COLO829 (cell line): ENCODE measurements at places on chromosomes 16 and 17.

DNA sequence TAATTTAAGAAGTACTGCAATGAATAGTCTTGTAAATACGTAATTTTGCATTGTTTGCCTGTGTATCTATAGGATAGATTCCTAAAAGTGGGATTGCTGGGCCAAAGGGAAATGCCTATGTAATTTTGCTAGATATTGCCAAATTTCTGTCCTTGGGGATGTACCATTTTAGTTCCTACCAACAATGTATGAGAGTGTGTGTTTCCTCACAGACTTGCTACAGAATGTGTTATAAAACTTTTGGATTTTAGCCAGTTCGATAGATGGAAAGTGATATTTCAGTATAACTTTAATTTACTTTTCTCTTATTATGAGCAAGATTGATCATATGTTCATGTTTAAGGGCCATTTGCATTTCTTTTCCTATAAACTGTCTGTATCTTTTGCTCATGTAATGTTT is 8.3 kb downstream of the TANGO6 start:
- no peak for DNase-seq

DNA sequence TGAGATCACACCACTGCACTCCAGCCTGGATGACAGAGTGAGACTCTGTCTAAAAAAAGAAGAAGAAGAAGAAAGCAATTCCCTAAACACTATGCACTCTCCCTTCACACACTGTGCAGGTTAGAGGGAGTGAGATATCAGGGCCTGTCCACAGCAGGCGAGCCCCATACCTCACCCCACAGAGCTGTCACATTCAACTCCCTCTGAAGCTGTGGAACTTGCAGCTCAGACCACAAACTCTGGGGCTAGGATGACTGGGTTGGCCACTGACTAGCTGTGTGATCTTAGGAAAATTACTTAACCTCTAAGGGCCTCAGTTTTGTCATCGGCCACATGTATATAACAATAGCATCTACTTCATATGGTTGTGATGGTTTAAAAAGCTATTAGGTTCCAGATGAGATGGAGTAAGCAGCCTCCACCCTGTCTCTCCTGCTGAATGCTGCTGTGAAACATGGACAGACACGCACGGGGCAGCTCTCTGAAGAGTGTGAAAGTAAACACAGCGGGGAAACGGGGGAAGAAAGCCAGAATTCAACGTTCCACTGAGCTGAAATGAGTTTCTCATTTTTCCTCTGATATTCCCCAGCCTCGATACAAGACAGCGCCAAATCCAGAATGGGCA is 13.6 kb upstream of the PYY start:
- no peak for DNase-seq

DNA sequence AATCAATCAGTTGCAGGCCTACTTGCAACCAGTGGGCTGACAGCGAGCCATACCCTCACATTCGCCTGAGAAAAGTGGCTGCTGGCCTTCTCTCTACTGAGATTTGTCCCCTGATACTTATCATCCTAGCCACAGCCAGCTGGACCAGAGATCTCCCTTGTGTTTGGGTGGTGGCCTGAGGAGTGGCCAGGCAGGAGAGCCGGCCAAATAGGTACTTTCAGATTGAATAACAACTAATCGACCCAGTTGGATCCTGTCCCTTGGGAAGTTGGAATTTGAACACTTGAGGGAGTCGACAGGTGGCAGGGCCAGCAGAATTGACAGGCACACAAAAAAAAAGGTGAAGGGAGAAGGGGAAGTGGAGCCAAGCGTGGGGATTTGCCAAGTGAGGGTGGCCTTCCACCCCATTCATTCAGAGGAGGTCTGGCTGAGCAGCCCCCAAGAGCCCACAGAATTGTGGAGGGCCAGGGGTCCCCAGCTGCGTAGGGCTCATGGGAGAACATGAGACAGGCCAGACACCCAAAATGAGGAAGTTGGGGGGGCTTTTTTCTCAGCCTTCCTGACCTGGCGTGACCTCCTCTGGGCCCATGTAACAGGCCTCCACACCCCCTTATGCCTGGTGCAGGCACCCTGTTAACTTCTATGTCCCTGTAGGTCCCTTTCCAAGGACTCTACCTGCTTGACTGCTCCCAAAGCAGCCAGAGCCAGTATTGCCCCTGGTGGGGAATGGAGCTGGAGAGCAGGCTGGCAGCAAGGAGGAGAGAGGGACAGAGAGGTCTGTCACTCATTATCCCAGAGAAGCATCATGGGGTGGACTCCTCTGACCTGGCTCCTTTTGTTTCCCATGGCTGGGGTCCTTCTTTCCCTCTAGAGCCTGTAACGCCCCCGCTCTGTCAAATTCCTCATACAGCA is 2.9 kb upstream of the RANGRF start:
- DNase-seq, result no peak

DNA sequence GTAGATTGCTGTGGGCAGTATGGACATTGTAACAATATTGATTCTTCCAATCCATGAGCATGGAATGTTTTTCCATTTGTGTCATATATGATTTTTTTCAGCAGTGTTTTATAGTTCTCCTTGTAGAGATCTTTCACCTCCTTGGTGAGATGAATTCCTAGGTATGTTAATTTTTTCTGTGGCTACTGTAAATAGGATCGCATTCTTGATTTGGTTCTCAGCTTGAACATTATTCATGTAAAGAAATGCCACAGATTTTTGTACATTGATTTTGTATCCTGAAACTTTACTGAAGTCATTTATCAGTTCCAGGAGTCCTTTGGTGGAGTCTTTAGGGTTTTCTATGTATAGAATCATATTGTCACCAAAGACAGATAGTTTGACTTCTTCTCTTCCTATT is 19.7 kb upstream of the CDR2 start:
- no peak for DNase-seq

- DNase-seq, result no peak
These were observed 7.0 kb downstream of the PDILT start for GRCh38 chr16:20397468-20398074.

- DNase-seq, result no peak
These were observed 143.6 kb downstream of the COPRS start for GRCh38 chr17:31715446-31715845.

DNA sequence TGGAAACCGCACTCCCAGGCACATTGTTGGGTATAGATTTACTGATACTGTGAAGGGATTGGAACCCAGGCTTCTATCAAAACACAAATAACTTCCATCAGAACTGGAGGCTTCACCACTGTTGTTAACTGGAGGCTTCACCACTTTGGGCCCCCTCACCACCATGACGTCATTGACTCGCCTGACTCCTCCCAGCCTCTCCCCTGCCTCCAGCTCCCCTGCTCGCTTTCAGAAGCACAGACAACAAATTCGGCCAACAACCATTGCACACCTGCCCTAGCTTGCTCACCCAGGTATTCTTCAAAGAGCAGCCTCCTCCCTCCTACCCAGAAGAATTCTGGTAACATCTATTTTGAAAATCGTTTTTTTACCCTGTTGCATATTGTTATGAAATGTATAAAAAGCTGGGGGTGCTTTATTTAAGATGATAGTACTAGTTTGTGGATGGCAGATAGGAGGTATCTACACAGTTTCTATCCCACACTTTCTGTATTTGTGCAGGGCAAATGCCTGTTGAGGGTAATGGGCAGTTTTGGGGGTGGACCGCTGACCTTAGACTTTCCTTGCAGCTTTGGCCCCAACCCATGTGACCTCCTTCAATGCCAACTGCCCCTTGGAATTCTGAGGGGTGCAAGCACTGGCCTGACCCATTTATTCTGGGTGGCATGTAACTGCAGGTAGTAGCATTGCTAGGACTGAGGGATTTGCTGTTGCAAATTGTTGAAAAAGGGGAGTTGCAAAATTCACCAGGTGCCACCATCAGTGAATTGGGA is 54.1 kb downstream of the HLF start:
- DNase-seq, result no peak

DNA sequence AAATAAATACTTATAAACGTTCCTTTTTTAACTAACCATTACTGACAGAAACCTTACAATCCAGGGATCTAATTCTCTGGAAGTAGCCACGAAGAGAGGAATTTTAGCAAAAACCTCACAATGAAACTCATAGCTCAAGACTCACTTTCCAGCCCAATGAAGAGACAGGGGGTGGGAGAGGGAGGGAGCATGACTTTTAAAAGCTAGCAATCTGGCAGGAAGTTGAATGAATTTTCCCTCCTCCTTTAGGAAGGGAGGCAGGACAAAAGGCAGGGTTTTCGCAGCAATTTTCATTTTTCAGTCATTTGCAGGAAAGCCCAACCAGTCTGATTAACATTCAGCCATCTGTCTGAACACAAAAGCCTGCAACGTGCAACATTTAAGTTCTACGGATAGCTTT is 381.5 kb upstream of the PSMD7 start:
- DNase-seq, result no peak
